ENCODE measurements at places on chromosomes 3 and 15.
A peak's percentile ranks its signal among the peaks of the same experiment; 100 is the strongest.

- peak; percentile 45 for DNase-seq
Measured at GRCh38 chr15:44535523-44536301, 1.2 kb upstream of the EIF3J start.

DNA sequence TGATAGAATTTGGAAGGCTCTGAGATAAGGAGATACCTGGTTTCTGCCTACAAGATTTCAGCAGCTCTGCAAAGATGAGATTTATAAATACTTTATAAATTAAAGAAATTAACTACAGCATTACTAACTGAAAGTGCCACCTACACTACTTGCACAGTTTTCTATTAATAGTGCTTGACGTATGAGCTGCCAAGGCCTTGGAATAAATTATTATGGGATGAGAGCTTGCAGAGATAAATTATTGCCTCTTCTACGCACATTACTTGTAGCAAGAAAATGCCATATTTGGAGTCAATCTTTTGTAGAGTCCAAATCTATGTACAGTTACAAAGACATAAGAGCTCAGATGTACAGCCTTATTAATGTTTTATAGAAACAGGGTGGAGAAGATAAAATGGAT, 89.1 kb downstream of the BCHE start:
- no peak for DNase-seq

DNA sequence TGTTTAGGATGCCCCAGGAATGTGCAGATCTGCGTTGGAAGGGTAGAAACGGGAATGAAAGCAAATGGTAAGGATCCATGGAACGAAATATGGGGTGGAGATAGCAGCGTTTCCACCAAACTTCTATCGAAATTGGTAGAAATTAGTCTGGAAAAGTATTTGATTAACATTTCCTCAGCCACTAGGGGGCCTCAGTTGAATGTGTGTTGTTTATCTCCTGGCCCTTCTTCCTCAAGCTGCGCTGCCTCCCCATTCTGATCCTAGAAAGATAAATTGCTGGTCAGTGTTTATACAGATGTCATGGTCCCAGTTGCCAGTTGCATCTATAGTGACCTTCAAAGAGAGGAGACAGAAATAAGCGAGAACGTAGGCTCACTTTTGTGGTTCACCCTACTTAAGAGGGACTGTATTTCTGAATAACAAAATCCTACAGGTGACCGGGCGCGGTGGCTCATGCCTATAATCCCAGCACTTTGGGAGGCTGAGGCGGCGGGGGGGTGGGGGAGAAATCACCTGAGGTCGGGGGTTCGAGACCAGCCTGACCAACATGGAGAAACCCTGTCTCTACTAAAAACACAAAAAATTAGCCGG, 457.1 kb downstream of the SQOR start:
- DNase-seq, result no peak

DNA sequence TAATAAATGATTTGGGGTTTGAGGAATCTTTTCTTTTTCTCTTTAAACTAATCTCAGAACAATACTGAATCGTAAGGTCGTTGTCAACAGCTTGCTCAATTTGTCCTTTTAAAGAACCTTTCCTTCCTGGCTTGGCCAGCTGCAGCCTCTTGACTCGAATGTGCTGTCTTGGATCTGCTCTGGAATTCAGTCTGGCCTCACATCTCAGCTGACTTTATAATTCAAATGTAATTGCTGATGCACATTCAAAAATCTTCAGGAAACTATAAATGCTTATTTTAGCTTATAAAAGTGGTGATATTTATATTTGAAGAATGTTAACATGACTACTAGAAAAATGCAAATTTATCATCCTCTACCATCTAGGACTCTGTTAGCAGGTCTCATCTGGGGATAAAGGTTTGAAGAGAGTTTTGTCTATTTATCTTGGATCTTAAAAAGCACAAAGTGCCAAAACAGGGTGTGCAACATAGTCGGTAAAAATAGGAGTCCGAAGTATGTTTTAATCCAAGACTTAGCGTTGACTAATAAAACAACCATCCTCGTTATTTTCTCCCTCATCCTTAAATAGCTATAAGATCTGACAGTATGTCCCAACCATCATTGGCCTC, 1035.2 kb downstream of the MCTP2 start:
- DNase-seq, result no peak

DNA sequence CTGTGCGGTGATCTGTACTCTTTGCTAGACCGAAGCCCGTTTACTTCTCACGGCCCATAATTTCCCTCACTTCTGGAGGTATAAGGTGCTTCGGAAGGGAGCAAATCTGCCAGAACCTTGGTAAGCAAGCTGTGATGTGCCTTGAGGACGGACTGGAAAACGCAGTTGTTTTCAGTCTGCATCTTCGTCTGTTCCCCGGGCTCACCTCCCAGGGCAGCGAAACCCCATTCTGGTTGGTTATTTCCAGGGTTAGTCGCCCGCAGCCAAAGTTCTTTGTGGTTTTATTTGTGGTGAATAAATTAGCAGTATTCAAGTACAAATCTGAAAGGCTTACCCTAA, 401 bp downstream of the RAMAC start:
- no peak for DNase-seq

GRCh38 chr3:106827515-106828213, 549.6 kb upstream of the CCDC54 start:
- DNase-seq, result no peak

- DNase-seq, result no peak
Measured at GRCh38 chr3:138423316-138423715, 11.1 kb upstream of the ESYT3 start.

DNA sequence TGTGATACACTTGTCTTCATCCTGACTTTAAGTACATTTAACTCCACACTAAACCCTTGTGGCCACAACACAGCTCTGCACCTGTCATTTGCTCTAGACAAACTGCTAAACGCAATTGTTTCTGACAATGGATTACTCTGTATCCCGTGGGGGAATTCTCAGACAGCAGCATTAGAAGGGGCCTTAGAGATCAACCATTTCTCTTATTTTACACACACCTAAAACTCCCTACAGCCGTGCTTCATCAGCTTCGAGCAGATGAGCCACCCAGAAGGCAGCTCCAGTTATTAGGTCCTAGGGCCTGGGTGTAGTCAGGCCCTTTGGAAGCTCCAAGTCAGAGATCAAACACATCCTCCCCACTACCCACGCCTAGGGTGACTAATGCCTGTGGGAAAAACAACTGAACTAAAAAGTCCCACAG, 1.3 kb upstream of the IL12A start:
- DNase-seq, result no peak

DNA sequence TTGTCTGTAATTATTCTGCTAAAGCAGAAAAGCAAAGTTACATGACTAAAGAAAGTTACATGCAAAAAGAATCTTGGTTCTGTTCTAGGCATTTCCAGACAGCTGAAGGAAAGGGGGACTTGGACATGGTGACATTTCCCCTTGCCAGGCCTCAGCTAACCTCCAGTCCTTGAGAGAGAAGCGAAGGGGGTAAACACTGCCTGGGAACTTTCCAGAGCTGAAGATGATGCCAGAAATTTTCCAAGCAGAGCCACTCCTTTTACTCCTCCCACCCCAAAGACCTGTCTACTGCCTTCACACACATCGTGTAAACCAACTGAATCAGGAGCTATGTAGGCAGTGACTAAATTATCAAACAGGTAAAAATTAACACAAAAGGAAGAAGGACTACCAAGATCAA, 5.4 kb downstream of the MEX3B start:
- no peak for DNase-seq

GRCh38 chr3:125957674-125958510, 11.1 kb upstream of the ROPN1B start:
- DNase-seq, result no peak

- DNase-seq, result no peak
Measured at GRCh38 chr3:182028081-182028480, 316.4 kb downstream of the SOX2 start.

- no peak for DNase-seq
Measured at GRCh38 chr3:5343459-5343858, 156.0 kb downstream of the EDEM1 start.
